ENCODE measurements at places on chromosomes 13 and 19.

DNA sequence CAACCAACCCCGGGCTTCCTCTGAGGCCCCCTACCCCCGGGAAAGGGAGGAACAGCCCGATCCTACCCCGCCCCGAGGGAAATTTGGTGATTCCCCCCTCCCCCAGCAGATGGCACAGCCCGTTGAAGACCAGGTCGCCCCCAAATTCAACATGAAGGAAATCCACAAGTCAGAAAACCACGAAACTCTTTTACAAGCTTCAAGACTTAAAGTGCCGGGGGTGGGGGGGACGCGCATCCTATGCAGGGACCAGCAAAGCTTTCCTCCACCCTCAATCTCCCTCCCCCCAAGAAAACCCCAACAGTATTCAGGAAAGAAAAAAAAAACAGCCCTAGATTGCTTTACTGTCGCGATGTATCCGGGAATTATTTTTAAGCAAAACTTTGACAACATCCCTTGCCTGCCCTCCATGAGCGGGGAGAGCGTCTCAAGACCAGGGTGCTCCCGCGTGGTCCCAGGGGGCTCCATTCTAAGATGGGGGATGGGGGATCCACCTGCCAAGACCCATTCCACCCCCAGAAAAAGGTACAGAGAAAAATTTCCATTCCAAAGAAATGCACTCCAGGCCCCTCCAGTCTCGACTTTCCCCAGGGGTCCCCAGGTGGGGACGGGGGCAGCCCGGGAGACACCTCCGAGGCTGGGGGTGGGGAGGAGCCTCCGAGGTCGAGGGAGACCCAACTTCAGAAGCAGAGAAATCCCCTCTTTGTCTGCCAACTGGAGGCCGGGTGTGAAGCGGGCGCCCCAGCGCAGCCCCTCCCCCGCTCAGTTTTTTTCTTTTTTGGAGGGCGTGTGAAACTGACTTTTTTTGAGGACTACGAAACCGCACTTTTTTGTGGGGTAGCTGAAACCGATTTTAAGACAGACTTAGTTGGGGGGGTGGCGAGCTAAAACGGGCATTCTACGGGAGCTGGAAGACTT, 1.5 kb downstream of the TCF3 start:
- DNase-seq: peak; percentile 68

- DNase-seq: no peak
Measured at GRCh38 chr13:108460746-108461145, 168.7 kb upstream of the MYO16 start.

- no peak for DNase-seq
Measured at GRCh38 chr13:72100339-72100738, 233.3 kb upstream of the DACH1 start.

- no peak for DNase-seq
Measured at GRCh38 chr19:19098703-19099632, 35.2 kb downstream of the SLC25A42 start.

DNA sequence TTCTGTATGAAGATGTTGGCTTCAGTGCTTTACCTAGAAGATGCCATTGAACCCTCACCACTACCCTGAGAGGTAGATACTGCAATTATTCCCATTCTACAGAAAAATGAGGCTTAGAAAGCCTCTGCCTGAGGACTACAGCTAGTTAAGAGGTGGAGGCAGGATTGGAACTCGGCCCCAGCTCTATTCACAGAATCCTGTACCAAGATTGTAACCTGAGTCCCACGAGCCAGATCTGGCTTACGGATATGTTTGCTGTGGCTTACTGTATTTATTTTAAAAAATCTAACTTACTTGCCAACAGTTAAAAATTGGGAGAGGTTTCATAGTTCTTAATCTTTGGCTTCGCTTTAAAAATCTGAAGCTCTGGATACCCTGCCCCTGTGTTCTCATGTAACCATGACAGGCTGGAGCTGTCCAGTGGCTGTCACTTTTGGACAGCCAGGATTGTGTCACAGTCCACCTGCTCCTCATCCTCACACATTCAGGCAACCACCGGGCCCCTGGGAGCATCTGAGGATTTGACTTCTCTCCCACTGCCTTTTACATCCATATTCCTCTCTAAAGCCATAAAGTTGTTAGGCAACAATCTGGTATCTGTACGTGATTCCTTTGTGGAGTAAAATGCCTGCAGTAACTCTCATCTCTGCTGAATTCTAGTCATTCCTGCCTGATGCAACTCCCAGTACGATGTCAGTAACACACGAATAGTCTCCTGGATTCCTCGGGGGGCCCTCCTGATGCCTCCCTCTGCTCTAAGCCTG, 160.8 kb upstream of the SERP2 start:
- DNase-seq: peak; percentile 42

DNA sequence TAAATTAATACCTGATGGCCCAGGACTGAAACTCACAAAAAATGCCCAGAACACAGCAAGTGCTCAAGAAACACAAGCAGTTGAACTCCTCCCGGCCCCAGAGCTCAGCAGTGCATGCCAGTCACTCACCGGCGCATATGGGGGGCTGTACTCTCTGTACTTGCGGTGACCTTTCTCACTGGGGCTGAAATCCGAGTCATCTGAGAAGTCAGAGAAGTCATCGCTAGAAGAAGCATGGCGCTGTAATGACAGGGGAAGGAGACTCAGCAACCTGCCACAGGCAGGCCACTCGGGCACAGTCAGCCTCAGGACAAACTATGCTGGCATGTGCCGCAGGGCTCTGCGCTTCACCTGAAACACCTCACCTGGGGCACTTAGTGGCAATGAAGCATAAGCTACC, 19.7 kb downstream of the ZC3H4 start:
- no peak for DNase-seq

DNA sequence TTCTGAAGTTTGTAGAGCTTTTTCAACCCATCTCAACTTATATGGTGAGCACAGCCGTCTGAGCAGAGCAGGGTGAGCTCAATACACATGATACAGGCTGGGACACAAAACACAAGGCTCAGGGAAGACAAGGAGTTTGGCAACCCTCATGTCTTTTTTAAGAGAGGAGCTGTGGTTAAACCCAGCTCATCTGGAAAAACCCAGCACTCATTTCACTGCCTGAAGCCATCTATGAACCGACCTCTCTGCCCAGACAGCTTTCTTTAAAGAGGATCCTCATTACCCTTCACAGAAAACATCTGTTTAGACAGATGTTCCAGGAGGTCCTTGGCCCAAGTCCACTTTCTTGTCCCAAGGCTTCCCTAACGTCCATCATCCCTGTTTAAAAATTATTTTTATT, 170.0 kb upstream of the TSHZ3 start:
- DNase-seq: peak; percentile 40

DNA sequence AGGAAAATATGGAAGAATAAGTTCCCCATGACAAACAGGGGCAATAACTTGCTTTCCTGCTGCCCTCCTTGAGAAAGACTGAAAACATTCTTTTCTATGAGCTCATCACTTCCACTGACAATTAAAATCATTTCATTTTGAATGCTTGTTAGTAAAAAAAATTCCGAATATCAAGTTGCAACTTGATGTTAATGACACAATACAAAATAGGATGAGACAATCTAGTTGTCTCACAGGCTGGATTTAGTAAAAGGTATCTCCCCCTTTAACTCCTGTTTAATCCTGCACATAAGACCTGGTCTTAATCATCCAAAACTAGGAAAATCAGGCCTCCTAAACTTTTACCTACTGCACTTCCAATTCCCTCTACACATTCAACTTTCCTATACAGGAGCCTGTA, 24.7 kb downstream of the IRS2 start:
- DNase-seq: no peak

GRCh38 chr13:81295177-81295576, 954.3 kb upstream of the SPRY2 start:
- no peak for DNase-seq

- peak; percentile 85 for DNase-seq
Measured at GRCh38 chr13:106212386-106213010, 323.0 kb downstream of the EFNB2 start.

DNA sequence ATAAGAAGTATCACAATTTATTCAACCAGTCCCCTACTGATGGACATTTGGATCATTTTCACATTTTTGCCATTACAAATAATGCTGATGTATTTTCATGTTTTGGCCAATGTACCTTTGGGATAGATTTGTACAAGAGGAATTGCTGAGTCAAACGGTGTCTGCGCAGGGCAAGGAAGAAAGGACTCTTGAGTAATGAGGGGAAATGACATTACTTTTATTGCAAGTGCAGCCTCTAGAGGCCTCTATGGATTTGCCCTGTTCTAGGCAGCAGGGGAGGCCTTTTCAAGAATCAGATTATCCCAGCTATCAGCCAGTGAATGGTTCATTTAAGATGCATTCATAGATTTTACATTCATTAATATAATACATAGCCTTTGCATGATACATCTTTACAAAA, 32.9 kb upstream of the GTF3A start:
- no peak for DNase-seq

DNA sequence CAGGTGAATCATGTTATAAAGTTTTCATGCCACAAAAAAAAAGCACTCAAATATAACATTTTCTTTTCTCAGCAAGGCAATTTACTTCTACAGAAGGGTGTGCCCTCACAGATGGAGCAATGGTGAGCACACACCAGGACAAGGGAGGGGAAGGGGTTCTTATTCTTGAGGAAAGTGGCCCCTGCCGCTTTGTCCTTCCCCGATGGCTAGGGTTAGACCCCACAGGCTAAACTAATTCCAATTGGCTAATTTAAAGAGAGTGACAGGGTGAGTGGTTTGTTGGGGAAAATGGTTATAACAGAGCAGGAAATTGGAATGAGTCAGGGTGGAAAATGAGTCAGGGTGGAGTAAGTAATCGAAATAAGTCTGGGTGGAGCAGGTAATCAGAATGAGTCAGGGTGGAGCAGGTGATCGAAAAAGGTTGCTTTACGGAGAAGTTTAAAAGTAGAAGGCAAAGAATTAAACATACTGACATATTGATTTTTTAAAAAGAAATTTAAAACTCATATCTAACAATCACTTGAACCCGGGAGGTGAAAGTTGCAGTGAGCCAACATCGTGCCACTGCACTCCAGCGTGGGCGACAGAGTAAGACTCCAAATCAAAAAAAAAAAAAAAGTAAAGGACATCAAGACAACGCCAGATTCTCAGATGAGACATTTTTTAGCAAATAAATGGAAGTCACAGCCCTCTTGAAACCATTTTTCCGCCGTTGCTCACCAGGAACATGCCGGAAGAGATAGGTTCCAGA, 813 bp downstream of the ZNF562 start:
- peak; percentile 12 for DNase-seq

DNA sequence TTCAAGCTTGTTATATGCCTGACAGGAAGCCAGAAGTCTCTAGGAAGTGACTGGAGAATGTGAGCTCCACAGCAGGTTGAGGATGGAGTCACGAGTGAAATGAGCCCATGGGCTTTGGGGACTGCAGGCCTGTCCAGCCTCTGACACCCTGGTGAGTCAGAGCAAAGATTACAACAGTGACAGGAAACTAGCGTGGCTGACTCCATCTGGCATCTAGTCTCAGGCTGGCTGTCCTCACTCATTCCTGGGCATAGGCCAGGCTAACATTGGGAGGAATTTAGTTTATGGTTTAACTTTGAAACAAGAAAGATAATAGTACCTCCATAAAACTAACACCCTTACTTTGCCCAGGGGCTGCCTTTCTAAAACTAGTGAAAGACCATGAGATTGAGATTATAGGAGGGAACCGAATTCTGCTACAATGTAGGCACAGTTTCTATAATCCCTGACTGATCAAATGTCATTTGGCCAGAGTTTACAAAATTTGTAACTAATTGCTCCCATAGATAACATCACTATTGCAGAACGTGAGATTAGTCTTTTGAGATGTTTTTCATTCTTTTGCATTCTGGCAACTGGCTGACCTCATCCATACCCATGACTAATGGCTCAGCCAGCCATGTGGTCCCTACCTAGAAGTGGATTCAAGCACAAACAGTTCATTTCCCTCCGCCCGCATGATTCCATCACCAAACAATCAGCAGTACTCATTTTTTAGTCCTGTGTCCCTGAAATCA, 28.4 kb downstream of the PSG1 start:
- DNase-seq: no peak

- DNase-seq: no peak
Measured at GRCh38 chr13:79937771-79938216, 403.1 kb downstream of the SPRY2 start.

GRCh38 chr13:30110301-30111070, 196.9 kb downstream of the KATNAL1 start:
- no peak for DNase-seq

DNA sequence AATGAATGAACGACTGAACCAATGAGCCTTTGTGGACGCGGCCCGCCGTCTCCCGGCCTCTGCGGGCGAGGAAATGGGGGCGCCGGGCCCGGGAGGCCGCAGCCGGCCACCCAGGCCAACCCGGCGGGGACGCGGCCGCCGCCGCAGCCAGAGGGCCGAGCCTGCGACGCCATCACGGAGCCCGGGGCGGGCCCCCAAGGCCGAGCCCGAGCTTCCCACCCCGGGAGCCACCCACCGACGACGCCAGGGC, 216 bp downstream of the SUGP2 start:
- no peak for DNase-seq

GRCh38 chr19:1700733-1701663, 48.6 kb upstream of the TCF3 start:
- no peak for DNase-seq

Data from lung (tissue), 17 donors.